ENCODE measurements at places on chromosomes 12 and 14.

- no peak for DNase-seq
These were observed 15.0 kb downstream of the OXA1L start for GRCh38 chr14:22781301-22781991.

- DNase-seq: no peak
These were observed 450.7 kb downstream of the AEBP2 start for GRCh38 chr12:19890024-19890423.

DNA sequence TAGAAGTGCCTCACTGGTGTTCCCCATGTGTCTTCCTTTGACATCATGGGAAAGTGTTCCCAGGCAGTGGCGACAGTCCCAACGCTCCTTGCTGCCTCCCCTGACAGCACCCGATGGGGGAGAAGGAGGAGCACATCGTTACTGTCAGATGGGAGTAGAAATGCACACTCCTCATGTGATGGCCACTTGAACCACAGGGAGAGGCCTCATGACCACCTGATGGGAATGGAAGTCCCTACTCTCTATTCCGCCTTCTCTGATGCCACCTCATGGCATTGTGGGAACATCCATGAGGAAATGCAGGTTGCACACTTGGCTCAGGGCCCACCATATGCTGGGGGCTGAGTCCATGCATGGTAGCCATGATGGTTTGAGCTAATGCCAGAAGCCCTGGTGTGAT, 14.3 kb upstream of the CORO1C start:
- DNase-seq: no peak

GRCh38 chr14:78764240-78764639, 594.1 kb downstream of the NRXN3 start:
- DNase-seq: no peak

GRCh38 chr14:102853648-102854047, 68.8 kb upstream of the AMN start:
- no peak for DNase-seq

GRCh38 chr12:76270657-76271358, 77.4 kb downstream of the BBS10 start:
- no peak for DNase-seq

DNA sequence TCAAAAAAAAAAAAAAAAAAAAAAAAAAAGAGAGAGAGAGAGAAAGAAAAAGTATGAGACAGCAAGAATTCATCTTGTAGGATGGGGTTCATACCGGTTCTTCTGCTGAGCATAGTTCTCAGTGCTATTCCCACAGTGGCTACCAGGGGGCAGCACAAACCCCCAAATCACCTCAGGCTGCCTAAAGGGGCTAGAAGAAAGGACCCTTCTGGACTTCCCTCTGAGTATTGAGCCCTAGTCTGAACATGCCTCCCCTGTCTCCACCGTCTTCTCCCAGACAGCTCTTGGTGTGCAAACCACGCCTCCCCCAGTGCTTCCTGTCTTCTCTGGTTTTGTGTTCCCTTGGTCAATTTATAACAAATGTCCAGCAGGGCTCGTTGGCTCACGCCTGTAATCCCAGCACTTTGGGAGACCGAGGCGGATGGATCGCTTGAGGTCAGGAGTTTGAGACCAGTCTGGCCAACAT, 31.3 kb upstream of the SMUG1 start:
- peak; percentile 80 for DNase-seq

All from right renal pelvis (tissue), 4 donors.